ENCODE measurements at places on chromosomes 2 and 18.

DNA sequence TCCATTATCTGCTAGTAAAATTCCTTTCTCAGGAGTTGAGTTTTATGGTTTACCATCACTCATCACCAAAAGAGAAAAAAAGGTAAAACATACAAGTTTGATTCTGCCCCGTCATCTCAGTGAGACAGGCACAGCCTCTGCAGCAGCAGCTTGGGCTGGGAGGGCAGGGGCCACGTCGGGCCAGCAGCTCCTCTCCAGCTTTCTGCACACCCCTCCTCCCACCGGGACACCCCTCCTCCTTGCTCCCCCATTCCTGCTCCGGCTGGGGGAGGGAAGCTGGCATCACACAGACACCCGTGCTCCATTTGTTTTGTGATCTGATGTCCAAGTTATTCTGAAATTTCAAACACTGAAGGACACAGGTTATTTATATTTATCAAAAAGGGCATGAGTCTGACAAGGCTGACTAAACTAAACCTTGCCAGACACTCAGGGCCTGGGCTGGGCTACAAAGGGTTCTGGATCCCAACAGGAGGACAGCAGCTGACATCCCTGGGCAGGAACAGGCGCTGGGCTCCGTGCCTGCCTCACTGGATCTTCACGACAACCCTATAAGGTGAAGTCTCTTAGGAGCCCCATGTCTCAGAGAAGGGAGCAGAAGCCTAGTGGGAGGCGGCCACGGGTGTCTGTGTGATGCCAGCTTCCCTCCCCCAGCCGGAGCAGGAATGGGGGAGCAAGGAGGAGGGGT, 71.4 kb downstream of the HDAC4 start:
- no peak for DNase-seq

DNA sequence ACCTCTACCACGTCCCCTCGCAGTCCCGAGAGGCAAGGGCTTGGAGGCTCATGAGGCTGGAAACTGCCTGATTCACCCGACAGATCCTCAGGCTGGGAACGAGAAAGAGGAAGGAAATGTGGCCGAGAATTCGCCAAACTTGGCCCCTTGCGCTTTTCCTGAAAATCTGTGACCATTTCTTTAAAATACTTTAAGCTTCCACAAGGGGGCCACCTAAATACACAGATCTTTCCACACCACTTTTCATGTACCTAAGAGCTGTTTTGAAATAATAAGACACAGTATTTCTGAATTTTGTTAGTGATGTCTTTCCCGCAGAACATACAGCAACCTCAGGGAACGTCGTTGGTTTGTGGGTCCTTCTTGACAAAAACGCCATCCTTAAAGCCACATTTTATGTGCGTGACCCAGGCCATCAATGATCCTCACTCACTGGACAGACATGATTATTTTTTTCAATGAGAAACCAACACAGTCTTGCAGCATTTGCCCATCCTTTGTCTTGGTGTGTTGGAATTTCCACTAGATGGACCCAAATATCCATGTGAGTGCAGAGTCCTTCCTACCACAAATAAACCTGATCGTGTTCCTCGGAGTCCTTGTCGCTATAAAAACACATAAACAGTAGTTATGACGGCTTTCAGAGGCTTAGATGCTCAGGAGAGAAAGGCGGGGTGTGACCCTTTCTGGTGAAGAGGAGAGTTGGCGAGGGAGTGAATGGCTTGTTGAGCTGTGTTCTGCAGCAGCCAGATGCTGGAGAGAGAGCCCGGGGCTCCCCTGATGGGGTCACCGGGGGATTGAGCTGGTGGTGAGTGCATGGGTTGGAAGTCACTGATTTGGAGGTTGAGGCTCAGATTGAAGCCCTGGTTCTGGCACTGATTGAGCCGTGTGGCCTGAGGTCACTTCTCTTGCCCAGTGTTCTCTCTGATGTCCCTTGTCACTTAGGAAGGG, 25.0 kb downstream of the DCDC2C start:
- DNase-seq, result peak; percentile 17

DNA sequence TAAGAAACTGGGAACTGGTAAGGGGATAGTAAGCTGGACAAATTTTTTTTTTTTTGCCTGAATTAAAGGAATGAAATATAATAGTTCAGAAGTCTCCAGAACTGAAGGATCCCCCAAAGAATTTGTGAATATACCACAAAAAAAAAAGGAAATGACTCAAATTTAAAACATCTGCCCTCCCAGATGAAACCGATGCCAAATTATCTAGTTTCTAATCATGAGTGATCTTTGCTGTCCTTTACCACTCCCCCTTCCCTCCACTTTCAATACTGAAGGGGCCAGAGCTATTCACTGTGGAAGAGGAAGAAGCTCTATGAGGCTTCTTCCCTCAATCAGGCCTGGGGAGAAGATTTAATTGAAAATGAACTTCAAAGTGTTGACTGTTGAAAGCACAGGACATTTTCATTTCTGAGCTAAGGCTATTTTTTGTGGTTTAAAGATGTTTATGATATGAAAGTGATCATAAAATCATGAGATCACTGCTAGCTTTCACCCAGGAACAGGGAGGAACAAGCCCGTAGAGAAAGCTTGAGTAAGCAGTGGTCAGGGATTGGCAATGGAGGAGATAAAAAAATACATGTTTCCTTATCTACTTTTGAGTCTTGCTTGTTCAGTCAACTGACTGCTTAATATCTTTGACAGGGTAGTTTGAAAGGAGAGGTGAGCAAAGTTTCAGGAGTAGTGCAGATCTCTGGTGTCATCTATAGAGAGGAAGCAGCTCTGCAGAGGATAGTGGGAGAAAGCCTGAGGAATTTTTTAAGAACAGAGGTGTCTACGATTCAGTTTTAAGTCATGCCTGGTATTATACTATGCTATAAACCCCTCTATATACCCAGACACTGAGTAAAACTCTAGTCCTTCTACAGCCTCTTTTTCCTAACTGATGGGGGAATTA, 409.5 kb upstream of the FIGN start:
- DNase-seq, result no peak

GRCh38 chr18:49052891-49053644, 102.3 kb upstream of the SMAD7 start:
- DNase-seq, result peak; percentile 74

- DNase-seq, result no peak
Observed at GRCh38 chr2:929011-929735, 21.5 kb upstream of the SNTG2 start.

- DNase-seq, result no peak
Observed at GRCh38 chr18:29560270-29560669, 1383.3 kb upstream of the CDH2 start.

DNA sequence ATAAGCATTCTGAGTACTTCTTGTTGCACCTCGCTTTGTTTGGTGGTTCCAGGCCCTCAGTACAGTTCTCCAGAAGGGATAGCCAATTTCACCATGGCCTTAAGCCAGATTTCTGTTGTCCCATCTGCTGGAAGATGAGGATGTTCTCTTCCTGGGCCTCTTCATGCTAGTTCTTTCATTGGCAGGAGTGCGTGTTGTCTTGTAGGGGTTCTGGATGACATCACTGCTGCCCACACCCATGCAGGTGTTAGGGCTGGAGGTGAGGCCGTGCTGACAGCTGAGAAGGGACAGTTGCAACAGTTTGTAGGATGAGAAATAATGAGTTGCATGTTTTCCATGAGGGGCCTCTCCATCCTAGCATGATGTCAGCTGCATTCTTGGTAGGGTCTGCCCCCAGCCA, 142.9 kb downstream of the LDLRAD4 start:
- DNase-seq, result no peak

DNA sequence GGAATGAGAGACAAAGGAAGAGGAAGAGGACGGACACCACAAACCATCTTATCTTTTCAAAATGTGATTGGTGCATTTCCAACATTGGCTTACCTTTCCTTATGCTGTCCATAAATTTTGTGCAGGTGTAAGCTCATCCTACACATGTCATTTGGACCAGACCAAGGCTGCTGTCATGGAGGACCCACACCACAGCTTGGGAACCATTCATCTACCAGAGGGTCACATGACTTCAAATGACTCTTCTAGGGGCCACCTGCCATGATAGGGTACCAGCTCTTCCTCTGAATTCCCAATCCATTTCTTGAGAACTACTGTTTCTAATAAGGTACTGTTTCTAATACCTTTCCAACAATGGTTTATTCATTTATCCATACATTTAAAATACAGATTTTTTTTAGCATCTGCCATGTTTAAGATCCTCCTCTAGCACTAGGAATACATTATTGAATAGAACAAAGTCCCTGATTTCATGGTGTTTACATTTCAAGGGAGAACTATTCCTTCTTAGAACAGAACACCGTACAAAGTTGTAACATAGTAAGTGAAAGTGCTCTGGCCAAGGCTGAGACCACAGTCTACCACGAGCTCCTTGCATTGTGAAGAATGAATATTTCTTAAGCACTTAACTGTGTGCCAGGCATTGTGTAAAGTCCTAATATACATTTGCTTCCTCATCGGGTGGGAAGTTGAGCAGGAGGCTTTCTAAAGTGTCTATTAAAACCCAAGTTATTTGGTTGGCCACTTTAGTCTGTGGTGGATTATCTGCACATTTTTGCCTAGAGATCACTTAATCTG, 246.1 kb upstream of the FN1 start:
- DNase-seq, result no peak

DNA sequence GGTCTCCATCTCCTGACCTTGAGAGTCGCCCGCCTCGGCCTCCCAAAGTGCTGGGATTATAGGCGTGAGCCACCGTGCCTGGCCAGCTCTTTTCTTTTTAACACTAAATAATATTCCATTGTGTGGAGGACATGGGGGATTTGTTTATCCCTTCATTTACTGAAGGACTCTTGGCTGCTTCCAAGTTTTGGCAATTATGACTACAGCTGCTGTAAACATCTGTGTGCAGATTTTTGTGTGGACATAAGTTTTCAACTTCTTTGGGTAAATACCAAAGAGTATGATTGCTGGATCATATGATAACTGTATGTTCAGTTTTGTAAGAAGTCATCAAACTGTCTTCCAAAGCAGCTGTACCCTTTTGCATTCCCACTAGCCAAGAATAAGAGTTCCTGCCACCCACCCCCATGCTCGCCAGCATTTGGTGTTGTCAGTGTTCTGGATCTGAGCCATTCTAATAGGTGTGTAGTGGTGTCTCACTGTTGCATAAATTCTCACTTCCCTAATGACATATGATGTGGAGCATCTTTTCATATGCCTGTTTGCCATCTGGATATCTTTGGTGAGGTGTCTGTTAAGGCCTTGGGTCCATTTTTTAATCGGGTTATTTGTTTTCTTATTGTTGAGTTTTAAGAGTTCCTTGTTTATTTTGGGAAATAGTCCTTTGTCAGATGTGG, 52.2 kb downstream of the TNFRSF11A start:
- DNase-seq, result no peak

GRCh38 chr2:65364986-65365733, 67.2 kb downstream of the SPRED2 start:
- no peak for DNase-seq

- no peak for DNase-seq
Observed at GRCh38 chr18:28120828-28121515, 56.0 kb downstream of the CDH2 start.

DNA sequence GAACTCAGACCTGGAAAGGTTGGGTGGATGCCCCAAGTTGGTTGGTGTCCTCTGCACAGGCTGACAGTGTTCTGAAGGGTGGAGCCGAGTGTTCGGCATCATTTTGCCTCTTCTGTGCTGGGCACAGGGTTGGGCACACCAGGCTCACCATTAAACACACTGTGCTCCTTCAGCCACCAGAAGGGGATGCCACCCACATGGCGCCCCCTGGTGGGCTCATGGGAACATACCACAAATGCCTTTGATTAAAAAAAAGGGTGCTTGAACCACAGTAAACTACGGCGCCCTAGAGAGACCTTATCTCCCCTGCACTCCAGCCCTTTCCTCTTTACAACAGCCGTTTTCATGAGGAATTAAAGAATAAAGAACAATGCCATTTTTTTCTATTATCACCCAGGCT, 89.4 kb downstream of the CELF4 start:
- DNase-seq, result no peak

DNA sequence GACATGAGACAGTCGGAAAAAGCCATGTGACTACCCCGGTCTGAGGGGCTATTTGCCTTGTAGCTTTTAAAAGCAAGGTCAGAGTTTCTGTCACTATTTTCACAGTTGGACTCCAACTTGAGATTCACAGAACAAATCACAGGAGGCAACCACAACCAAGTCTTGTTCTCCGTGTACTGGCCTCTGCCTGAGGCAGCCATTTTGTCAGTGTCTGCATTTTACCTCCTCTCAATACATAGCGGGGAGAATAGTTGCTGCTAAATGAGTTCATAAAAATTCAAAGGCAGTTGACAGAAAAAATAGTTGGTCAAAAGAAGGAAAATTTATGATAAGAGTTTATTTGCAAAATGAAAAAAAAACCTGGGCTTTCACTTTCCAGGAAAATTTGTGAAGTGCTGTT, 501.4 kb downstream of the CCDC85A start:
- no peak for DNase-seq

DNA sequence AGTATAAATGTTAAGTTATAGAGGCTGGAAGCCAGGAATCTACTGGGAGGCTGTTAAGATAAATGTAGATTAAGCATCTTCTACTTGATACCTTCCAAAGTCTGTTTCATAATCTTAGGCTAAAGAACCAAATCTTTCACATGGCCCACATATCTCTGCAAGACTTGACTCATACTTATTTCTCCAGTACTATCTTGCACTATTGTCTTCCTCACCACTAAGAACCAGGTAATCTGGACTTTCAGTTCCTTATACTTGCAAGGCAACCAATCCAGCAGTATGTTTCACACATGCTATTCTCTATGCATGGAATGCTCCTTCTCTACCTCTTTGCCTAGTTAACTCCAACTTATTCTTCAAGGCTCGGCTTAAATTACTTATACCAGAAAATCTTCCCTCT, 62.2 kb downstream of the RBMS1 start:
- no peak for DNase-seq

DNA sequence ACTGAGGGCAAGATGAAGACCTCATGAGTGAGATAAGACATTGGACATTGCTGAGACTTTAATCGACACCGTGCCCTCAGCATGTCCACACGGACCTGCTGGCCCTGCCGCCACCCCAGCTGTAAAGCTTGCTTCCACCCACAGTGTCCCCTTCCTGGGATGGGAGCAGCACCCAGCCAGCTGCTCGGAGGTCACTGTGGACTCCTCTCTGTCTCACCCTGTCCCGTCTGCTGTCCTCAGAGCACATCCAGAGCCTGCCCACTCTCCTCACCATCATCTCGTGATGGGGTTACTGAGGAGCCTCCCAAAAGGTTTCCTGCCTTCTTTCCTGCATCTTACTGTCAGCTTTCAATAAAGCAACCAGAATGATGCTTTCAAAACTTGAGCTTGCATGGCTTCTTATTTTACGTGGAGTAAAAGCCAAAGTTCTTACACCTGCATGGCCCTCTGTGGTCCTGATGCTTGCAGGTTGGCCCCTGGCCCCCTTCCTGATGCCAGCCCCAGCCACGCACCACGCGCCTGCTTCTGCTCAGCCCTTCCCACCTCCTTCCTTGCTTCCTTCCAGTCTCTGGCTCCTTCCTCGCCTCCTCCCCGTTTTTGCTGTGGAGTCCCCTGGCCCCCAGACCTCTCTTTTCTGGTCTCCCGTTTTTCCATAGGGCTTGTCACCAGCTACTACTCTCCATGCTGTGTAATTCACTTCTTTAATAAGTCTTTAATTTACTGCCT, 67.0 kb downstream of the DGKD start:
- no peak for DNase-seq

- no peak for DNase-seq
Observed at GRCh38 chr2:29755829-29756228, 165.6 kb downstream of the ALK start.
